ENCODE measurements at places on chromosomes 5 and 9.

GRCh38 chr9:121299467-121300282 is 31.7 kb downstream of the GSN start:
- peak; percentile 62 for DNase-seq

DNA sequence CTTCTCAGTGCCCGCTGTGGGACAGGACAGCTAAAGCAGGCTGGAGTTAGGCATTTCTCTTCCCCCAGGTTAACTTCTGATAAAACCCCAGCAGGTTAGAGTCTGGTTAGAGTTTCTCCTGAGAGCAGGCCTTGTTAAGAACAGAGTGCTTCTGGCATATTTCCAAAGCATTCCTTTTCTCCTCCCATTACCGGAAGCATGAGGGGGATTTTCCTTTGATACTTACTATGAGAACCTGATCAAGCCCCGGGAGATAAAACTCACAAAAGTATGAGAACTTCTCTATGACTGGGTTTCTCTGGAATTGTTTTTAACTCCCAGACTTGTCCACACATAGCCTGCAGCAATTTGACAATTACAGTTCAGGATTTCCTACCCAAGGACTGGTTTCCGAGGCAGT is 77.4 kb upstream of the MAST4 start:
- DNase-seq: no peak

DNA sequence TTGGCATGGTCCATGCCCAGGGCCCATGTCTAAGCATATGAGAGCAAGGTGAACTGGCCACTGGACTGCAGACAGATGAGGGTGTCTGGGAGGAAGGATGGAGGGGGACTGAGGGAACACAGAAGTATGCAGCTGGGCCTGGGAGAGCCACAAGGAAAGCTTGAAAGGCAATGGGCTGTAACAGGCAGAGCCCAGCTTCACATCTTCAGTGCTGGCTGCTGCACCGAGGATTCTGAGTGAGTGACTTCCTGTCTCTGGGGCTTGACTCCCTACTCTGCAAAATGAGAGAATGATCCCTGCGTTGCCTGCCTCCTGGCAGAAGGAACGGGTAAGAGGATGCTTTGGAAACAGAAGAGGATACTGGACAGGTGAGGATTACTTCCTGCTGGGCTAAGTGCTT is 29.0 kb downstream of the COL15A1 start:
- DNase-seq: no peak

GRCh38 chr9:127347831-127348776 is 48.9 kb upstream of the SLC2A8 start:
- DNase-seq: peak; percentile 68

- DNase-seq: peak; percentile 52
These were observed 4.9 kb upstream of the PSAT1 start for GRCh38 chr9:78292026-78292425.

GRCh38 chr5:10324518-10325370 is 17.0 kb upstream of the CMBL start:
- DNase-seq: no peak

- DNase-seq: no peak
These were observed 34.7 kb downstream of the LPCAT1 start for GRCh38 chr5:1488882-1489680.

GRCh38 chr9:31799953-31800609 is 584.4 kb upstream of the ACO1 start:
- DNase-seq: peak; percentile 25

GRCh38 chr9:133932633-133933032 is 59.5 kb downstream of the VAV2 start:
- DNase-seq: no peak

GRCh38 chr9:107639426-107639825 is 149.9 kb upstream of the KLF4 start:
- DNase-seq: no peak

GRCh38 chr9:93326056-93326455 is 125.4 kb upstream of the FAM120A start:
- no peak for DNase-seq

DNA sequence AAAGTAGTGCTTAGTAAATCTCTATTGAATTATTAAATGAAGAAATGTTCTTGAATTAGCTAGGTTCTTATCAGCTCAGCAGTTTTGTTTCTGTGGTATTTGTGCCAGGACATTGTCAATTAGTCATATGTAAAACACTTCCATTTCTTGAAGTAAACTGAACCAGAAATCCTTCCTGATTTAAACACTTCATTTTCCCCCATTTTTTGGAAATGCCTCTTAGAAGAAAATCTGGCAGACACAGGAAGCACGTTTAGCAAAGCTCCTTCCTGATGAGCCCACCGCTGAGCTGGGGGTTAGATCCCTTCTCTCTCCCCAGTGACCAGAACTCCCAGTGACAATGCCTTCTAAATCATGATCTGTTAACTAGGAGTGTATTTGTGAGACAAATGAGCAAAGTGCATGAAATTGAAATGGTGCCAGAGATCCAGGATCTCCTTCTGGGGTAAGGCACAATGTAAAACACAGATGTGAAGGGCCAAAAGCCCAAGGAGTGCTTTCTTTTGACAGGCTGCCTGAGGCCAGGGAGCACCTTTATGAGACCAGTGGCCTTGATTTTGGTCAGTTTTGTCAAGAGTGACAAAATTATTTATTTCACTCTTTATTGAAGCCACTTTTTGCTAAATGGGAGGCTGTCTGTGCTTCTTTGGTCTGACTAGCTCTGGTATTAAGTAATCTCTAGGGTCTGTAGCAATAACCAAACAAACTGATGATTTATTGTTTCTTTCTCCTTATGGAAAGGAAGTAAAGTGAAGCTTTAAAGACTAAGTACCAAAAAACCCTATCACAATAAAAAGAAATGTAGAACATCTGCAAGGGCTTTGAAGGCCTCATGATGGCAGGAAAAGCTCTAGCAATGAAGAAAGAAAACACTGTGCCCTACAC is 25.5 kb upstream of the RUSC2 start:
- no peak for DNase-seq
